Activated CD8-positive, alpha-beta memory T cell treated with anti-CD3 and anti-CD28 coated beads, Interleukin-2, amount 10 ng/mL, durations not matched to agents 7 days and 5 days (primary cell): ENCODE measurements at places on chromosomes 5 and 9. TPM values are rescaled to one million over a fixed set of nuclear protein-coding genes. Genes with fewer than 3 reads are reported as not detected.

The IRX2 gene
- total RNA-seq, result not detected

The SH3PXD2B gene
- total RNA-seq, result 0.12 TPM

GRCh38 chr5:110414360-110414759, 312.1 kb downstream of the TMEM232 start:
- H3K4me3 ChIP-seq, result no peak overlapping the region
- no peak overlapping the region for H3K27ac ChIP-seq
- no peaks in the 10 kb centered on the region for H3K27me3 ChIP-seq
- no peaks in the 10 kb centered on the region for H3K4me1 ChIP-seq

The S100Z gene
- 0.42 TPM for total RNA-seq

DNA sequence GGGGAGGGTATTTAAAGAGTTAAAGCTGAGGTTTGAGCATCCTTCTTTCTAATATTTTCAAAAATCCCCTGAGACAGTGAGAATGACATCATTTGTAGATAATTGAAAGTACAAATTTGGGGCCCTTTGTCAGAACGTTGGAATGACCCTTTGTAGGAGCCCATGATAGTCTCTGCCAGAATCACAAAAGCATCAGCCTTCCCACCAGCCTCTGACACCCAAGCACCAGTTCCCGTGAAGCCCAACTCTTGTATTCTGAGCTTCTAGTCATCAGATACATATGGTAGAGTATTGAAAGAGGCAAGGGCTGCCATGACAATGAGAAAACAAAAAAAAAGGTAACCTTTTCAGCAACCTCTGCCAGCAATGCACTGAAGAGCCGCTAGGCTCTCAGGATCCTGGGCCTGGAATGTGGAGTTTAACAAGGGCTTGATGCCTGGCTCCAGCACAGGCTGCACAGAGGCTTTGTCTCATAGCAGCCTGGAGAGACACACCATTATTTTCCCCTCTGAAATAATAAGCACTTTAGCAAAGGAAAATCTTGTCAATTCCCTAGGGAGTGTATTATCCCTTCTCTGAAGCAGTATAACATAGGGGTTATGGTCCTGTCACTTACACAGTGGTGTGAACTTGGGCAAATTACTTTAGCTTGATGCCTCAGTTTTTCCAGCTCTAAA, 114.4 kb downstream of the ZNF608 start:
- H3K36me3 ChIP-seq, result no peaks in the 10 kb centered on the region
- DNase-seq, result no peak
- H3K4me3 ChIP-seq, result no peak overlapping the region
- no peaks in the 10 kb centered on the region for H3K27me3 ChIP-seq
- H3K27ac ChIP-seq, result no peak overlapping the region

The RAD23B gene
- 98.7 TPM for total RNA-seq
